Stimulated activated CD8-positive, alpha-beta memory T cell treated with anti-CD3 and anti-CD28 coated beads, Interleukin-4, amount 100 ng/mL, for 24 hours (primary cell): ENCODE measurements at places on chromosomes 7 and 10.

GRCh38 chr7:44265728-44266127 lies 59.7 kb downstream of the CAMK2B start:
- no peak for DNase-seq

GRCh38 chr7:80900583-80901576 lies 18.0 kb downstream of the SEMA3C start:
- no peak for DNase-seq

- DNase-seq: no peak
Observed at GRCh38 chr7:129955993-129956543, 3.3 kb upstream of the UBE2H start.

DNA sequence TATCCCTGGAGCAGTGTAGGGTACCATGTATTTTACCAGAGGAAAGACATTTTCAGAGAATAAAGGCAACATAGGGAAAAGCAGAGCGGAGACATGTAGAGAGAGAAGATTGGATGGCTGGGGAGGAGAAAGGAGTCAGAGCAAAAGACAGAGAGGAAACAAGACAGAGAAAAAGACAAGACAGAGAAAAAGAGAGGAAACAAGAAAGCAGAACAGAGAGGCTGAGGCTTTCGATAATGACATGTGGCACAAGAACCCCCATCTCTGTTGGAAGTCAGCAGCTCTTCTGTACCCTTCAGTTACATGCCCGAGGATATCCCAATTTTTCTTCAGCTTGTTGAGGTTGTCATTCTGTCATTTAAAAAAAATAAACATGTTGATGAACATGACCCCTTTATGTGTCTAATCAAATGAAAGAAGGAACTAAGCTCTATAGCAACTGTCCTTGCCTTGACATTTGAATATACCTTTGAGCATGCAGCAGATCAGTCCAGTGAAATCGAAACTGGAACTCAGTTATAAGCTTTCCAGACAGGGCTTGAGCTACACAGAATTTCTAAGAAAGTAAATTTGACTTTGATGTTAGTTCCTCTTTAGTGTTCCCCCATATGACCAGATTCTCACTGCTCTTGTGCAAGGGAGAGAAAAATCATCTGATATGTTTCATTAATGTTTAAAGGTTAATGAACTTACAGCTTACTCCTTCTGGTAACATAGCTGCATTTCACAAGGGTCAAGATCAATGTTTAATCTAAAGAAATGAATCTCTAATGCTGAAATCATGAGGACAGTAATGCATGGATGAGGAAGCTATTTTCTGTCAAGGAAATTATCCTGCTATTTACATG lies 75.1 kb upstream of the SP4 start:
- DNase-seq: no peak

DNA sequence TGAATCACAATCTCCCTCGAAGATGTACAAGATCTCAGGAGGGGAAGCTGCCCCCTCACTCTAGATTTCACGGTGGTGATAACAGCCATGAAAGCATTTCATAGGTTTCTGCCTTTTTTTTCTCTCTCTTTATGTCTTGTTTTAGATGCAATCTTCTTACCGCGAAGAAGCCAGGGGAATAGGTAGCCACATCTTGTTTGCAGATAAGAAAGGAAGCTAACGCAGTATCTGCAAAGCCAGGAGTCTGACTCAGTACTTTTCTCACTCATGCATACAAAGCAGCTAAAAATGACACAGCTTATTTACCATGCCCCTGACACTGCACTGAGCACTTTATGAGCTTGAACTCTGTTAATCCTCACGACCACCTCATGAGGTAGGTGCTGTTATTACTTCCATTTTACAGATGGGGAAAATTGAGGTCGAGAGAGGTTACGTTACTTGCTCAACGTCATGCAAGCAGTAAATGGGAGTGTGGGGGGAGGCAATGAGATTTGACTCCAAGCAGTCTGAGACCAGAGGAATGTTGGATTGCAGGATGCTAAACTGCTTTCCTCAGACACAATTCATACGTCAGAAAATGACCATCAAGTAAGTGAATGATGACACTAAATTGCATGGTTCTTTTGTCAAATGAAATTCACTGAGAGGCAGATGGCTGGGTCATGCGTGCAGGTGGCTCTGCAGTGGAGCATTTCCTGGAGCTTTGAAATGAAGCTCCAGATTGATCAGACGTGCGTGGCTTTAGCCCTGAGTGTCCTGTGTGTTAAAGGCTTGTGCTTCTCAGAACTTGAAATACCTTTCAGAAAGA lies 3.3 kb downstream of the MAP3K8 start:
- DNase-seq: no peak

- no peak for DNase-seq
Observed at GRCh38 chr7:56079450-56080185, 13.1 kb downstream of the PHKG1 start.

GRCh38 chr10:119116326-119116951 lies 12.5 kb downstream of the DENND10 start:
- no peak for DNase-seq

DNA sequence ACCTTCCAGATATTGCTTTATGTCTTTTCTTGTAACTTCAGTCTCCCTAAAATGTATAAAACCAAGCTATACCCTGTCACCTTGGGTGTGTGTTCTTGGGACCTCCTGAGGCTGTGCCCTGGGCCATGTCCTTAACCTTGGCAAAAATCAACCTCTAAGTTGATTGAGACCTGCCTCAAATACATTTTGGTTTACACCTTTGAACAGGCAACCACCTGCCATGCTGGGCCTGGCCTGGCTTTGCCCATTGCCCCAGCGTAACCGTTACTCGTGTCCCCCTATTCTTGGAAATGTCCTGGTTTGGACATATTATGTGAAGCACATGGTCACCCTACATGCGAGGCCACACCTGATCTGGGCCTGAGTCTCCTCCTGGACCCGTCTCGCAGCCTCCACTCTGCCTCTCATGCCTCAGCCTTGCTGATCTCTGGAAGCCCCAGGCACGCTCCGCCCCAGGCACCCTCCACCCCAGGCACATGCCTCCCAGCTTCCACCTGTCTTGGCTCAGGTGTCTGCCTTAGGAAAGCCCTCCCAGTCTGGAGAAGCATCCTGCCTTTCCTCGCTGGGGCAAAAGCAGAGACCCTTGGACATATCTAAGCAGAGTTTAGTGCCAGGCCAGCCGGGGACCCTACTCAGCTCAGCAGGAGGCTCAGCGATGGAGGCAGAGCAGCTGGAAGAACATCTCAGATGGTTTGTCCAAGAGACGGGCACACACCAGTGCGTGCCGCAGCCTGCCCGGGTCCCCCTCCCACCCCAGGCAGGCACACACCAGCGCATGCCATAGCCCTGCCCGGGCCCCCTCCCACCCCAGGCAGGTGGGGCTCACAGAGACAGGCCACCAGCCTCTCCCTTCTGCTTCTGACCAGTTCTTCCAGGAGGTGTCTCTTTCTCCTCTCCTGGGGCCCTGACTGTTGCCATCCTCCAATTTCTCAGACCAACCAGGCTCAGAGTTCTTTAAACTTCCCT lies 4.0 kb upstream of the VIPR2 start:
- no peak for DNase-seq
